Common myeloid progenitor, CD34-positive (primary cell): ENCODE measurements at places on chromosomes 5 and 9.

DNA sequence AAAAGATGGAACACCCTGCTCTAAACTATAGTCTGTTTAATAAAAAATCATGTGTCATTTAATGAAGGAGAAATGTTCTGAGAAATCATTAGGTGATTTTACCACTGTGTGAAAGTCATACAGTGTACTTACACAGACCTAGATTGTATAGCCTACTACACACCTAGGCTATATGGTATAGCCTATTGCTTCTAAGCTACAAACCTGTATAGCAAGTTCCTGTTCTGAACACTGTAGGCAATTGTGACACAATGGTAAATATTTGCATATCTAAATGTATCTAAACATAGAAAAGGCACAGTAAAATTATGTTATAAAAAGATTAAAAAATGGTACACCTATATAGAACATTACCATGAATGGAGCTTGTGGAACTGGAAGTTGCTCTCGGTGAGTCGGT lies 40.6 kb downstream of the EFNA5 start:
- no peak for DNase-seq

DNA sequence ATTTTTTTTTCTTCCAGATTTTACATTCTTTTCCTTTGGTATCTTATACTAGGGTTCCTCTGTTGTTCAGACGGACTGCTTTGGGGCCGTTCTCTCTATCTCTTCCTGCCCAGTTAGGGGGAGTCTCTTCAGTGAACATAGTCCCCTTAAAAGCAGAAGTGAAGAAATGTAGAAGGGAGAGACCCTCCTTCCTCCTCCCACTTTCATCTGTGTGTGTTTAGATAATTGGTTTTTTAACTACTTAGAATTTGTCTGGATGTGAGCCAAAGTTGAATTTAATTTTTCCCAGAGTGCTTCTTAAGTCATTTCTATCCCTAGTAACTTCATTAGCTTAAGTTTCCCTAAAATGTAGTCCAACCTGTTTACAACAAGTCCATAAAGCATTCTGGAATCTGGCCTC lies 167.5 kb downstream of the HACD4 start:
- DNase-seq = no peak

DNA sequence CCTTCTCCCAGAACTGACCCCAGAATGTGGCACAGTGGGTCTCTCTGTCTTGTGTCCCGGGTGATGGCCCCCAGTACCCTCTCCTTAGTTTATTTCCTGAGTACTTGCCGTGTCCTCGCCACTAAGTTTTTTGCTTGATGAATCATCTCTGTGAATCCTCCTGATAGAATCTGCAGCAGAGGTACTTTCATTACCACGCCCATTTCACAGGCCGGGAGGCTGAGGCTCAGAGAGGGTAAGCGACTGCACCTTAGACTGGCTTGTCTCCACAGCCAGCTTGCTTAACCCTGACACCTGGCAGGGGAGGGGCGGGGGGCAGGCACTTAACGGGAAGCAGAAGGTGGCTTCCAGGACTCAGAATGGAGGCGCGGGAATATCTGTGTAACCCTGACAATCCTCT lies 7.9 kb upstream of the IER5L start:
- DNase-seq = no peak

DNA sequence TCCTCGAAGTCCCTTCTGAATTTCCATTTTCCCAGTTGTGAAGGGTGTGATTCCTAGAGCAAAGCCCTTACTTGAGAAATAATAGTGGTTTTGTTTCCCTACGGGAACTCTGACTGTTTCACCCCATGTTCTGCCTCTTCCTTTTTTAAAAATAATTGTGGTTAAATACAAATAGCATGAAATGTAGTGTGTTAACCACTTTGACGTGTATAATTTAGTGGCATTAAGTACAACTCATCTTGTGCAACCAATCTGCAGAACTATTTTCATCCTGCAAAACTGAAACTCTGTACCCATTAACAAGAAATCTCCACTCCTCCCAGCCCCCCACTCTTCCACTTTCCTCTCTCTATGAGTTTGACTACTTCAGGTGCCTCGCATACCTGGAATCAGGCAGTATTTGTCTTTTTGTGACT lies 35.6 kb upstream of the HAND1 start:
- peak; percentile 9 for DNase-seq

- no peak for DNase-seq
These were observed 2331.9 kb downstream of the MAT2B start for GRCh38 chr5:165837286-165837685.

- DNase-seq = no peak
These were observed 13.2 kb upstream of the ADRA1B start for GRCh38 chr5:159903131-159903530.

GRCh38 chr9:79026316-79026715 lies 545.4 kb upstream of the TLE4 start:
- DNase-seq = no peak

DNA sequence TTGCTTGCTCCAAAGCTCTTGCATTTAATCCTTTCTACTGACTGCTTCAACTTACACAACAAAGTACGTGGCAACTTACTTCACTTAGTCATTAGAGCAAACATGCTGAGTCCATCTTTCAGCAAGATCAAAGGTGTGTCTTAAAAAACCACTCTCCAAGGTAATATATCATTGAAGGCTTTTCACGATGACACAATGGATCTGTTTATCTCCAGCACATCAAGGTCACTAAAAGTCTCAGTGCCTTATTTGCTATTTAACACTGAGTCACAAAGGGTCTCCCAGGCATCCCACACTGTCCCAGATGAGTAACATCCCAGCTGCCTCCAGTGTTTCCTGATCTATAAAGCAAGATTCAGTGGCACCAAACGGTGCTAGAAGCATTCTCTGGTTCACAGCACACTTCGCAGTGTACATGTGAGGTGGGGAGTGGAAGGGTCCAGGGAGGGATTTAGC lies 3.7 kb upstream of the CLK4 start:
- DNase-seq = no peak

GRCh38 chr9:94664801-94665200 lies 25.5 kb upstream of the FBP1 start:
- DNase-seq = no peak

- DNase-seq = no peak
These were observed 115.8 kb downstream of the ERCC6L2 start for GRCh38 chr9:95991326-95991725.

- DNase-seq = no peak
These were observed 59.8 kb upstream of the SNX2 start for GRCh38 chr5:122715095-122715494.
